ENCODE measurements at places on chromosomes 3 and 15.

- no peak for DNase-seq
Measured at GRCh38 chr15:69493406-69493805, 40.8 kb downstream of the RPLP1 start.

- no peak for DNase-seq
Measured at GRCh38 chr3:149453140-149453805, 21.2 kb upstream of the TM4SF4 start.

GRCh38 chr3:192578729-192579128 lies 148.6 kb downstream of the FGF12 start:
- DNase-seq = no peak

- no peak for DNase-seq
Measured at GRCh38 chr3:153463895-153464294, 301.9 kb downstream of the RAP2B start.

GRCh38 chr3:159928071-159928491 lies 60.6 kb upstream of the IL12A start:
- no peak for DNase-seq

Measured in stimulated activated CD8-positive, alpha-beta memory T cell treated with anti-CD3 and anti-CD28 coated beads, Interleukin-4, amount 100 ng/mL, for 48 hours (primary cell).